ENCODE measurements at places on chromosomes 4 and X. TPM values are rescaled to one million over a fixed set of nuclear protein-coding genes. Genes with fewer than 3 reads are reported as not detected.

GRCh38 chr4:103904123-103904522 is 184.3 kb upstream of the TACR3 start:
- no peak for DNase-seq

- peak; percentile 62 for DNase-seq
Measured at GRCh38 chr4:13544606-13545393, 492 bp upstream of the NKX3-2 start.

- no peak for DNase-seq
Measured at GRCh38 chr4:63757929-63758328, 651.3 kb downstream of the TECRL start.

DNA sequence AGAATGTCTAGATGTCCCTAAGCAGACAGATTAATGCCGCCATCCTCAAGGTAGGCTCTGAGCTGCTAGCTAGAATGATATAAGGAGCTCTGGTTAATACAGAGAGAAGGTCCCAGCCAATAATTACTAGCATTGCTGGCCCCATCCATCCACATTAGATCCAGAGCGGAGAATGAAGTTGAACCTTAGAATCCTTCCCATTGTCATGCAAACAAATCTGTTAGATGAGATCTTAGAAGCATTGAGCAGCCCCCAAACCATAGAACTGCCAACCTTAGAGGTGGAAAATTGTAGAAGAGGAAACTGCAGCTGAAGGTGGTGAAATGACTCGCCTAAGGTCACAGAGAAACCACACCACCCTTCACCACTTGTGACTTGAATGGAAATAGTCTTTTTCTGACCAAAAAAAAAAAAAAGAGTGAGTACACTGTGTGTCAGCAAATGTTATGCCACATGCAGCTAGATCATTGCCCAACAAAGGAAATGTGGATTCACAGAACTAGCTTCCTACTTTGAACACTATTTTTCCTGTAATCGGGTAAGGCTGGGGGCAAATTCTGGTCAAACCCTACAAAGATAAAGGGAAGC is 162.1 kb downstream of the SMIM20 start:
- peak; percentile 5 for DNase-seq

DNA sequence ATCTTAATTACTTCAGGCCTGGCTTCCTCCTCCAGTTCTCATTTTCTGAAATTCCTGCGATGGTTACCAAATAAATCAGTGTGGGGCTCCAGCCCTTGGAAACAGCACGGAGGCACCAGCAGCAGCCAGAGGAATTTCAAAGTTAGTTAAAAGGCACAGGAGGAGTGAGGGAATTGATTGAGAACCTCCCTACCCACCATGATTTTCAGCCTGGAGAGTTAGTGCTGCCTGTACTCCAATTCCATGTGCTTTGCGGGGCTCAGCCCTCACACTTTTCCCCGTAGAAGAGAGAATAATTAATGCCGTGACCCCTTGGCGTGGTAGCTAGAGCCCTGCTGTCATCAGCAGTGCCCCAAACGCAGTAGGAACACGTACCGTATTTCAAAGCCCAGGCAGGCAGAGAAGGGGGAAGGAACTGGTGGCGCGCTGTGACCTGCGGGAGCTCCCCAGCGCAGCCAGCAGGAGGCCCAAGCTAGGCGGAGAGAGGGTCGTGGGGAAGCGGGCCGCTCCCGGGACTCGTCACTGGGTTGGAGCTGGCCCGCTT is 84.0 kb upstream of the IGFBP7 start:
- no peak for DNase-seq

- DNase-seq = no peak
Measured at GRCh38 chrX:132634521-132634920, 145.7 kb upstream of the MBNL3 start.

- DNase-seq = peak; percentile 99
Measured at GRCh38 chrX:1452516-1453394, at the start of gene ASMTL. Gene ASMTL (minus strand): TSS chrX:1452909. CDS start chrX:1452840, 69 bp downstream.

DNA sequence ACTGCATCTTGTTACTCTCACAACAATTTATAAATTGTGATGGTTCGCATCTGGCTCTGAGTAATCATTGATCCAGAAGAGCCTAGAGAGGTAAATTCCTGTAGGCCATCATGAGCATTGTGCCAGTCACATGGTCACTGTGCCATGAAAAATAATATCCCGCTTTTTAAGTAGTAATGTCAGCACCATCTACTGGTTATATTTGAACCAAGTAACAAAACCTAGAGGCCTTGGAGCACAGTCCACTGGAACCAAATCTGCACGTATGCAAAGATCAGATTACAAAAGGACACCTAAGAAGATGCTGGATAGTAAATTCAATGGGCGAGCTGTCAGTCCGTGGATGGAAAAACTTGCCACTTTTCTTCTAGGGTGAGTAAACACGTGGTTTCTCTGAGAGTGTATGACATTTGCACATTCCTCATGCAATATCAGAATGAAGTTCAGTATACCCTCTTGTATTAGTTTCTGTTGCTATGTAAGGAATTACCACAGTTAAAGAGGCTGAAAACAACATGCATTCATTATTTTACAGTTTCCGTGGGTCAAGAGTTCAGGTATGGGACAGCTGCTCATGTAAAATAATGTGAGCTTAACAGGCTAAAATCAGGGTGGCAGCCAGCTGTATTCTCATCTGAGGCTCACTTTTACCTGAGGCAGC is 26.8 kb downstream of the FAM114A1 start:
- no peak for DNase-seq

- no peak for DNase-seq
Measured at GRCh38 chr4:163269166-163269565, 63.2 kb downstream of the NPY1R start.

DNA sequence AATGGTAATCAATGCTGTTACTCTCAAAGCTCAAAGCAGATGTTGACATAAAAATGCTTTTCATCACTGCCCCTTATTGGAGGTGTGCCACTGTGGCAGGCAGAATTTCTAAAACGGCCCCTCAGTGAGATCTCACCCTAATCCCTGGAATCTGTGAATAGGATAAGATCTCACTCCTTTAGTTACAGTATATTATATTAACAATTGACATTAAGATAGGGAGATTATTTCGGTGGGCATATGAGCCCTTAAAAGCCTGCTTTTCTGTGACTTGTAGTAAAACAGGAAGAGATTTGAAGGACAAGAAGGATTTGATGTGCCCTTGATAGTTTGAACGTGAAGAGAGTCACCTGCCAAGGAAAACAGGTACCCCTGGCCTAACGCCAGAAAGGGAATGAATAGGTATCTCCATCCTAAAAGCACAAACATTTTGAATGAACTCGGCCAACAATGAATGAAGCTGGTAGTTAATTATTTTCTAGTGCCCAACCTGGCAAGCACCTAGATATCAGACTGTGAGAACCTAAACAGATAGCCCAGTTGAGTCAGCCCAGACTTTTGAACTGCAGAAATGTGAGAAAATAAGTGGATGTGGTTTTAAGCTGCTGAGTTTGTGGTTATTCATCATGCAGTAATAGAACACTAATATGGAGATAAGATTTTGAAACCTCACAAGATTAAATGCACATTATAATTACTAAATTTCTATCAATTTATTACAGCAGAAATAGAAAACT is 881.6 kb downstream of the PCDH18 start:
- no peak for DNase-seq

- DNase-seq = no peak
Measured at GRCh38 chr4:6029254-6029653, 11.0 kb upstream of the C4orf50 start.

DNA sequence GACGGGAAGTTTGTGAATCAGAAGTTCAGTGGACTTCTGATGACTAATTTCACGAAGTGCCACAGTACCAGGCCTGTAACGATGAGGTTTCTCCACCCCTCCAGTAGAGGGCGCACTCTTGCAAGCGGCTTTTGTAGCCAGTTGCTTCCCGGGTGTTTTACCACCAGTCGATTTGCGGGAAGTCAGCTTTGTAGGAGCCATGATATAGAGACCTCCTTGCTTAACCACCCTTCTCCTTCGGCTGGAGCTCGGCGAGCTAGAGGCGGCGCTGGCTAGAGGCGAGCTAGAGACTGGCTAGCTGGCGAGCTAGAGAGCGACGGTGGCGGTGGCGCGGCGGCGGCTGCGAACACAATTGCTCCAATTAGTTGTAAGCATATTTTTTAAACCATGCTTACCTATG is 72.0 kb downstream of the IL1RAPL1 start:
- no peak for DNase-seq

- no peak for DNase-seq
Measured at GRCh38 chr4:183074288-183074990, 24.6 kb upstream of the WWC2 start.

- peak; percentile 19 for DNase-seq
Measured at GRCh38 chrX:71118985-71119535, 664 bp downstream of the MED12 start.

- DNase-seq = peak; percentile 38
Measured at GRCh38 chrX:47093248-47093647, 15.0 kb downstream of the RGN start.

- no peak for DNase-seq
Measured at GRCh38 chr4:56990109-56990905, 11.6 kb downstream of the POLR2B start.

DNA sequence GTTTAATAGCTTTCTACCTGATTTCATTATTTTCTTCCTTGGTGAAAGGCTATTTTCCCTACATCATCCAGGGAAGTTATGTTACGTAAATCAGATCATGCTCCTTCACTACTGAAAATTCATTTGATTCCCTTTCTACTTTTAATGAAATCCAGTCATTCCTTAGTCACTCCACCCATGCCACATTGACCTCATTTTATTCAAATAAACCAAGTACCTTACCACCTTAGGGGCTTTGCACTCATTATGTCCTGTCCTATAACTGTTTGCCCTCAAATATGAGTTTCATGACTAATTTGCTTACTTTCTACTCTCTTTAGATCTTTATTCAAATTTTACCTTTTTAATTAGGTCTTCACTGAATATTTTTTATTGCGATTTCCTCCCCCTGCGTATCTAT is 374.0 kb downstream of the GRID2 start:
- no peak for DNase-seq

GRCh38 chr4:184216515-184216914 is 1.2 kb downstream of the ENPP6 start:
- no peak for DNase-seq

GRCh38 chr4:174449944-174450785 is 72.1 kb downstream of the HPGD start:
- DNase-seq = no peak

DNA sequence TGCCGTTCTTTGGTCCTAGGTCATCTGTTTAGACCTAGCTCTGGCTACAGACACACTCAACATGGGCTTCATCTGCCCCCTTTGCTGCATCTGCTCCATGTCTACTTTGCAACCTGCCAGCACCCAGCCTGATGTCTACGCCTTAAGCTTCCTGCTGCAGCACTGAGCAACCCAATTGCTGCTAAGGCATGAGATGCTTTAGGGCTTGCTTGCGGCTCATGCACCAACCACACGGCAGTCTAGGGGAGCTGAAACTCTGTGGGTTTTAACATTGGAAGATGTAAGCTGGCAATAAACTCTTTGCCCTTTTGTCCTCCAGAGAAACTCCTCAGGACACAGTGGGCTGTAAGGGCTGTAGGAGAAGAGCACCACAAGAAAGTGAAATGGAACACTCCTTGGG is 11.7 kb upstream of the CLNK start:
- no peak for DNase-seq

DNA sequence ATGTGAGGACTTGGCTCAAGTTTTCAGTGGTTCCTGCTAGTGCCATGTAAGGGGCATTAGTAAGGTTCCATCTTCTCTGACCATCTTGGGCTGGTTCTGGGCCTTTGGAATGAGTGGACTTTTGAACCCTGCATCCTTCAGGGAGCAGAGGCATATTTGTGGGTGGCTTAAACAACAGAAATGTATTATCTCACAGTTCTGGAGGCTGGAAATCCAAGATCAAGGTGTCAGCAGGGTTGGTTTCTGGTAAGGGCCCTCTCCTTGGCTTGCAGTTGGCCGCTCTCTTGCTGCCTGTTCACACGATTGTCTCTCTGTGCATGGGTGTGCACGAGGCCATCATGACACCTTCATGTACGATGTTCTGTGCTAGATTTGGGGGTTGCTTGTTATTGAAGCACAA is 21.3 kb downstream of the CCKAR start:
- no peak for DNase-seq

DNA sequence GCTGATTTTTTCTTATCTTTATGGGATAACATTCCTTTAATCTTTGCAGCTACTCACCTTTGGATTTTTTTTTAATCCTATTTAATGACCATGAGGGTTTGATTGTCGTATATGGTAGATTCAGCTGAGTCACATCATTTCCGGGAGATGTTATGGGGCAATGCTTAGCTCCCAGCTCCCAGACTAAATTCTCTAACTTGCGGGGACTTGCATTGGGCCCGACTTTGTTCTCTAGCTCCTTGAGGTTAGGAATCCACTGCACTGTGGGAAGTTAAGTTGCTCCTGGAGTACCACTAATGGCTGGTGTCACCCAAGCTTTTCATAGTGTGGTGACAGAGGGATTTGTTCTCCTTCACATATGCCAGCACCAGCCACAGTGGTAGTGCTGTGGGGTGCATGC is 287.4 kb downstream of the TECRL start:
- no peak for DNase-seq

DNA sequence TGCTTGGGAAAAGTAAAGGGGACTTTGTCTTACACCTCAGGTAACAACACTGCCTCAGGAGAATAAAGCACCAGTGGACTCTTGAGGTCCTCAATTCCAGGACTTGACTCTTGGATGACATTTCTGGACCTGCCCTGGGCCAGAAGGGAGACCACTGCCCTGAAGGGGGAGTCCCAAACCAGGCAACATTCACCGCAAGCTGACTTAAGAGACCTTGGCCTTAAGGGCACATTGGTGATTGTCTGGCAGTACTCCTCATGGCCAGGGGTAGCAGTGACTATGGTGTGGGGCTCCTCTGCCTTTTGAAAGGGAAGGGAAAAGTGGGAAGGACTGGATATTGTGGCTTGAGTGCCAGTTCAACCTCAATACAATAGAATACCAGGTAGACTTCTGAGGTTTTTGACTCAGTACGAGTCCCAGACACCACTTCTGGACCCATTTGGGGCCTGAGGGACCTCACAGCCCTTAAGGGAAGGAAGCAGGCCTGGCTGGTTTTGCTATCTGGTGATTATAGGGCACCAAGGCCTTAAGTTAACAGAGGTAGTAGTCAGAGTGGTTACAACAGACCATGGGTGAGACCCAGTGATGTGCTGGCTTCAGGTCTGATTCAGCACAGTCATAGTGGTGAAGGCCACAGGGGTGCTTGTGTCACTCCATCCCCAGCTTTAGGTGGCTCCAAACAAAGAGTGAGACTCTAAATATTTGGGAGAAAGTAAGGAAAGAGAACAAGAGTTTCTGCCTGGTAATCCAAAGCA is 121.2 kb upstream of the TET2 start:
- no peak for DNase-seq

The CENPI gene
- total RNA-seq = 4.2 TPM

The ADGRL3 gene
- total RNA-seq = 1.6 TPM

The NDST3 gene
- total RNA-seq = not detected

The MED14 gene
- 13.3 TPM for total RNA-seq

The PCDH18 gene
- 0.22 TPM for total RNA-seq

The YY2 gene
- 0.65 TPM for total RNA-seq

The INTU gene
- total RNA-seq = 1.3 TPM

The DCLK2 gene
- total RNA-seq = 1.2 TPM

The UGT2A1 gene
- total RNA-seq = not detected

The GPRASP3 gene
- 4.4 TPM for total RNA-seq

The IL2 gene
- total RNA-seq = not detected

The RBM47 gene
- total RNA-seq = not detected

The TAB3 gene
- 5.4 TPM for total RNA-seq

All from lung microvascular endothelial cell (primary cell).